ENCODE measurements at places on chromosomes 13 and 19.

GRCh38 chr19:18590273-18591272 lies 2.0 kb downstream of the REX1BD start:
- peak; percentile 51 for DNase-seq

DNA sequence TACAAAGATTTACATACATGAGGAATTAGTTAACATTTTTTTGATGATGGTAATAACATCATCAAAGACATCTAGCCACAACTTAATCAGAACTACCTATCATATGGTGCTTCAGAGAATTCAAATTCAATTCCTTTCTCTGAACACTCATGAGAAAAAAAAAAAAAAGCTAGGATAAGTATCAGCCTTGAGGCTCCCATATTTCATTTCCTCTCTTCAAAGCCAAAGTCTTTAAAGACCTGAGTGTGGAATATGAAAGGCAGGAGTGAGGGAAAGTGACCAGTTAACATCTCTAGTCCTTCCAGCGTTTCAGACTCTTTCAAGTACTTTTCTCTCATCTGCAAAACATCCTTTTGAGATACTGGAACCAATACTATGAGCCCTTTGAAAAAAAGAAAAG lies 137.5 kb downstream of the DCLK1 start:
- DNase-seq, result no peak

DNA sequence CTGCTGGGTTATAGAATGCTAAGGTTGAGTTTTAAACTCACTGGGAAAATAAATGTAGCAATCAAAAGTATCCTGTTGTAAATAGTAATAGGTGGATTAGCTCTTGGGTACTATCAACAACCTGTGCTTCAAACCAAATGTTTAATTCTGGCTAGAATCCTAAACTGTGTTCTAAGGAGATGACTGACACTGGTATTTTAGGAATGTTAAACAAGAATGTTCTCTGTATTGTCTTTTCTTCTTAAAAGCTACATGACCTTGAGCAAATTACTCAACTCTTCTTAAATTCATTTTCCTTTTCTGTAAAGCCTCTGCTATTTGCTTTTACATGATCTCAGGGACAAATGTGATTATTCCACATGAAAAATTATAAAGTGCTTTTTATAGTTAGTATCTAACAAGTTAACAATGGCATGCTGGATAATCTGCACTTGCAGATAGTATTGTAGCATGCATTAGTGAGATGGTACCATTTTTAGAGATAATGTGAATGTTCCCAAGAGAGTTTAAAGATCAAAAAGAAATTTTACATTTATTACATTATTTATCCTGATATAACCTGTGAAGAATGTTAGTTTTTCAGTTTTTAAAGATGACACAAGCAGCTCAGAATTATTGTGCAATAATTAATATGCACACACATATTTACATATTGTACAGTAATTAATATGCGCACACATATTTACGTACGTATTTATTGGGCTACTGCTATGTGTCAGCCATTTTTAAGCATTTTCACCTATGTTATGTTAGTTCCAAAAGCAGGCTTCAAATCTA lies 13.6 kb upstream of the EPSTI1 start:
- DNase-seq, result no peak

DNA sequence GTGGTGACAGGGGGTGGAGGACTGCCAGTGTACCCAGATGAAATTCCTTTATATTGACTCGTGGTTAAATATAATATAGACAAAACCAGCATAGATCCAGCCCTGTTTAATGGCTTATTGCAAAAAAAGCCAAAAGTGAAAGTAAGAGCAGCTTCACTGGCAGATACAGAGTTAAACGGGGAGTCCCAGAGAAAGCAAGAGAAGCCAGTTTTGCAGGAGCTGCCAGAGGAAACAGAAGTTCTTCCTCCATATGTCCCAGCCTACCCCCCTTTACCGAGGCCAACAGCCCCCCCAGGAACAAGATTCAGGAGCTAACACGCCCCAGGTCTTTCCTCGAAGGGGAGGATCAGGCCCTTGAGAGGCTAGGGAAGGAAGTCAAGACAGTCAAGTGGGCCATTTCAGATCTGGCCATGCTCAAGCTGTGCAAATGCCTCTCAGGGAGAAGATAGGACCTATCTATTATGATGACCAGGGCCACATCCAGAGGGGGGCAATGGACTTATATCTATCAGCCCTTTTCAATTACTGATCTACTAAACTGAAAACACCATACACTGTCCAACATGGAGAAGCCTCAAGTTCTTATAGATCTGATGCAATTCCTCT lies 47.2 kb upstream of the ZNF737 start:
- DNase-seq, result no peak

- DNase-seq, result no peak
Observed at GRCh38 chr13:113861433-113862030, 2.3 kb downstream of the GAS6 start.
